ENCODE measurements at places on chromosomes 2 and 18. TPM values are rescaled to one million over a fixed set of nuclear protein-coding genes. Genes with fewer than 3 reads are reported as not detected.

GRCh38 chr2:111678651-111679050 lies 205.3 kb downstream of the ANAPC1 start:
- peak overlapping the region; percentile 20 for H3K4me3 ChIP-seq
- DNase-seq, result peak; percentile 48
- H3K36me3 ChIP-seq, result no peaks in the 10 kb centered on the region
- peak overlapping the region; percentile 21 for H3K27ac ChIP-seq
- peaks cover 21% of the 10 kb centered on the region for H3K4me1 ChIP-seq

Gene HDLBP
- total RNA-seq, result 557 TPM

Gene GAL3ST2
- total RNA-seq, result not detected

- H3K36me3 ChIP-seq, result no peaks in the 10 kb centered on the region
- H3K27ac ChIP-seq, result no peak overlapping the region
- H3K27me3 ChIP-seq, result 0 out of 2 replicates have a peak, but pooled peaks cover 3% of the 10 kb centered on the region
- H3K4me3 ChIP-seq, result no peak overlapping the region
- DNase-seq, result no peak
Observed at GRCh38 chr18:2217356-2217755, 353.9 kb downstream of the METTL4 start.

Gene SPEG
- 21.3 TPM for total RNA-seq

Gene BOLL
- total RNA-seq, result 0.38 TPM

- peak overlapping the region; percentile 24 for H3K4me3 ChIP-seq
- no peaks in the 10 kb centered on the region for H3K36me3 ChIP-seq
- no peak overlapping the region for H3K27ac ChIP-seq
- DNase-seq, result no peak
- H3K4me1 ChIP-seq, result no peaks in the 10 kb centered on the region
Observed at GRCh38 chr2:200786826-200787225, 24.9 kb upstream of the BZW1 start.

DNA sequence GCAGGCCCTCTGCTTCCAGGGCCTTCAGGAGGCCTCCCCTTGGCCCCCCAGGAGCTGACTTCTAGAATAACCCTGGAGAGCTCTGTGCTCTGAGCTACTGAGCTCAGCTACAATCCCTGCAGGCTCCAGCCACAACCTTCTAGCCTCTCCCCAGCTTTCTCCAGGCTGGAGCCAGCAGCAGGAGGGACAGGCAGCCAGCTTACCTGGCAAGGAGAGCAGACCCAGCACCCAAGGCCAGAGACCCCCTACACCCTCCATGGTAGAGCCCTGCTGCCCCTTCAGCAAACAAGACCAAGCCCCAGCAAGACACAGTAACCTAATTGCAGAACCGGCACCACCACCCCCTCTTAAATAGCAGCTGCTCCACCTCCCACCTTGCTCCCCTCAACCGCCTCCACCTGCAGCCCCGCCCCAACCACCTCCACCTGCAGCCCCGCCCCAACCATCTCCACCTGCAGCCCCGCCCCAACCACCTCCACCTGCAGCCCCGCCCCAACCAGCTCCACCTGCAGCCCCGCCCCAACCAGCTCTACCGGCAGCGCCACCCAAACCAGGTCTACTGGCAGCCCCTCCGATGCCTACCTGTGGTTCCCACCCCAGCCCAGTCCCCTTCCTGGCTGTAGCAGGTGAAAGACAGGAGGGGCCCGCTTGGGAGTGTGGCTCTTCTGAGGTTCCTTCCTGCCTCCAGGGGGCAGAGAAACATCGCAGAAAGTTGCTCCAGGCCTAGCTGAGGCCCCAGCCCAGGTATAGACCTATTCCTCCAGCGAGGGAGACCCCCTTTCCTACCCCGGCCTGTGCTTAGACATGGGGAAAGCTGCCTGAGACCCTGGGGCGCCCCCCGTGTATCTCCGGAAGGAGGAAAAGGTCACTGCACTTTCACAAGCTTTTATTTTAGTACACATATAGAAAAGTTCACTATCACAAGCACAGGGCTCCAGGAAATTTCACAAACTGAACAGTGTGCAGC lies at the start of gene ASTL:
TSS of gene ASTL (minus strand) at position 324 of the 967 bp plus-strand sequence. CDS start at position 258, 66 bp downstream.
- DNase-seq, result peak; percentile 58
- no peak within 1 kb of the TSS for H3K4me3 ChIP-seq
- H3K27me3 ChIP-seq, result no peaks in the 10 kb centered on the region
- H3K4me1 ChIP-seq, result peaks cover 7% of the 10 kb centered on the region

GRCh38 chr2:51084750-51085149 lies 52.8 kb upstream of the NRXN1 start:
- no peak overlapping the region for H3K4me3 ChIP-seq
- H3K4me1 ChIP-seq, result no peaks in the 10 kb centered on the region
- peaks cover 16% of the 10 kb centered on the region for H3K27me3 ChIP-seq
- H3K36me3 ChIP-seq, result no peaks in the 10 kb centered on the region
- H3K27ac ChIP-seq, result no peak overlapping the region

- no peak overlapping the region for H3K4me3 ChIP-seq
- H3K36me3 ChIP-seq, result no peaks in the 10 kb centered on the region
- DNase-seq, result no peak
- H3K4me1 ChIP-seq, result no peaks in the 10 kb centered on the region
Observed at GRCh38 chr2:159961037-159961436, 101.4 kb downstream of the PLA2R1 start.

Gene RAB17
- total RNA-seq, result 3.6 TPM

- no peaks in the 10 kb centered on the region for H3K36me3 ChIP-seq
- no peak overlapping the region for H3K4me3 ChIP-seq
- no peaks in the 10 kb centered on the region for H3K4me1 ChIP-seq
- no peak overlapping the region for H3K27ac ChIP-seq
Observed at GRCh38 chr18:396251-396555, 104.3 kb downstream of the COLEC12 start.

Gene TBR1
- total RNA-seq, result 0.13 TPM

GRCh38 chr18:57434536-57435494 lies at the start of gene ONECUT2:
ONECUT2 (plus strand) TSS chr18:57435374; CDS start chr18:57435717, 343 bp downstream.
- no peaks in the 10 kb centered on the region for H3K27me3 ChIP-seq
- H3K4me3 ChIP-seq, result peak within 1 kb of the TSS; percentile 70
- H3K27ac ChIP-seq, result no peak within 1 kb of the TSS
- no peaks in the 10 kb centered on the region for H3K36me3 ChIP-seq
- peak; percentile 89 for DNase-seq

GRCh38 chr2:25566694-25567093 lies 106.7 kb downstream of the DTNB start:
- no peaks in the 10 kb centered on the region for H3K4me1 ChIP-seq
- no peaks in the 10 kb centered on the region for H3K36me3 ChIP-seq
- DNase-seq, result no peak
- no peak overlapping the region for H3K4me3 ChIP-seq
- H3K27ac ChIP-seq, result no peak overlapping the region

DNA sequence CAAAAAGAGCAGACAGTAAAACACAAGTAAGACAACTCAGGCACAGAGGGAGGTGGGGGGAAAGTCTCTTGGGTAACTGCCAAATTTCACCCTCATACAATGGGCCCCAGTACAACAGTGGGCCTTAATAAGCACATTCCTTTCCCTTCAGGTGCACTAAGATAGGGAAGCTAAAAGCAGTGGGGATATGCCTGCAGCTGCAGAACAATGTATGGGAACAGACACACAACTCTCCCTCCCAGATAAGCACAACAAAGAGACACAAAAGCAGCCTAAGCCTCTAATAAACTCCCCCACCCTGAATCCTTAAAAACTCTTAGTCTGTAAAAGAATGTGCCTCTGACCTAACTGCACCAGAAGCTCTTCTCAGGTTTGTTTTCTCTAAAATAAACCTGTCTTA lies 24.5 kb downstream of the GALNT14 start:
- no peak for DNase-seq
- H3K36me3 ChIP-seq, result no peaks in the 10 kb centered on the region
- no peak overlapping the region for H3K27ac ChIP-seq
- H3K4me1 ChIP-seq, result peaks cover 11% of the 10 kb centered on the region
- no peaks in the 10 kb centered on the region for H3K27me3 ChIP-seq

- H3K4me3 ChIP-seq, result peak overlapping the region; percentile 38
- 0 out of 2 replicates have a peak, but pooled peaks cover 4% of the 10 kb centered on the region for H3K36me3 ChIP-seq
- H3K27me3 ChIP-seq, result no peaks in the 10 kb centered on the region
- DNase-seq, result no peak
- H3K4me1 ChIP-seq, result peaks cover 47% of the 10 kb centered on the region
Observed at GRCh38 chr2:191844706-191845105, 2.2 kb downstream of the CAVIN2 start.

GRCh38 chr2:23767876-23768621 lies 158.9 kb downstream of the ATAD2B start:
- peaks cover 32% of the 10 kb centered on the region for H3K36me3 ChIP-seq
- H3K27ac ChIP-seq, result no peak overlapping the region

GRCh38 chr2:5674026-5674340 lies 18.2 kb upstream of the SOX11 start:
- H3K36me3 ChIP-seq, result no peaks in the 10 kb centered on the region
- no peaks in the 10 kb centered on the region for H3K4me1 ChIP-seq
- H3K27ac ChIP-seq, result no peak overlapping the region
- H3K4me3 ChIP-seq, result no peak overlapping the region
- DNase-seq, result no peak

Gene ITGA4
- 22.7 TPM for total RNA-seq

DNA sequence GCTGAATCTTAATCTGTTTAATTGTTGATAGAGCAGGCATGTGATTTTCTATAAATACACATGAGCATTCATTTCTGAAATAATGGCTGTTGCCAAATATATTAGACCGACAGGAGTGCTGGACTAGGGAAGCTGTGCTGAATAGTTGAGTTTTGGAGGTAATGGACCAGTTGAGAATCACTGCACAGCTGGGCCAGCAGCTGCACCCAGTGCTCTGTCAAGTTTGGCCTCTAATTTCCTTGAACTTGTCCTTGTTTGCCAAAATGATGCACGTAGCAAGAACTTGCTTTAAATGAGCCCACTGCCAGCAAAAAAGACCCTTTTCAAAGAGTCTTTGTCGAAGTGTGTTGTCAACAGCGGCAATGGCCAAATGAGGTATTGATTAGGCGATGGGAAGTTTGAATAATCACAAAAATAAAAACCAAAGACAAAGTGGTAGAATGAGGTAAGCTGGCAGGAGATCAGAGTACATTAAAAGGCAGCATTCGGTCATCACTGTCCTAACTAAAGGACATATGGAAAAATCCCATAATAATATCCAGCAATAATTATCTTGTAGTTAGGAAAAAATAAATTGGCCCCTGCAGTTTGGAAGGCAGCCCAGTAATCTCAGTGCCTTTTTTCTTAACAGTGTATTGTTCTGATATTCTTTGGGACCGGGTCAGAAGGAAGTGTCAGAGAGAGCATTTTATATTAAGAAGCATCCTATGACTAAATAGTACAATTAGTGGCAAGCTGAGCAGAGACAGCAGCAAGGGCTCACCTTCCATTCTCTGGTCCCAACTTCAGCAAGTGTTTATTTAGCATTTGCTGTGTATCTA lies 126.2 kb downstream of the RAPGEF4 start:
- H3K4me1 ChIP-seq, result peaks cover 7% of the 10 kb centered on the region
- no peak for DNase-seq
- no peaks in the 10 kb centered on the region for H3K27me3 ChIP-seq
- H3K27ac ChIP-seq, result no peak overlapping the region
- H3K36me3 ChIP-seq, result no peaks in the 10 kb centered on the region

GRCh38 chr2:12440731-12441130 lies 276.0 kb upstream of the TRIB2 start:
- no peaks in the 10 kb centered on the region for H3K36me3 ChIP-seq
- H3K27me3 ChIP-seq, result no peaks in the 10 kb centered on the region
- H3K4me3 ChIP-seq, result no peak overlapping the region
- H3K4me1 ChIP-seq, result peaks cover 7% of the 10 kb centered on the region

Gene SERPINB13
- total RNA-seq, result not detected

- no peak overlapping the region for H3K4me3 ChIP-seq
- no peaks in the 10 kb centered on the region for H3K4me1 ChIP-seq
- H3K27me3 ChIP-seq, result no peaks in the 10 kb centered on the region
- H3K36me3 ChIP-seq, result no peaks in the 10 kb centered on the region
- DNase-seq, result no peak
Observed at GRCh38 chr2:9153643-9153980, 53.0 kb upstream of the ASAP2 start.

DNA sequence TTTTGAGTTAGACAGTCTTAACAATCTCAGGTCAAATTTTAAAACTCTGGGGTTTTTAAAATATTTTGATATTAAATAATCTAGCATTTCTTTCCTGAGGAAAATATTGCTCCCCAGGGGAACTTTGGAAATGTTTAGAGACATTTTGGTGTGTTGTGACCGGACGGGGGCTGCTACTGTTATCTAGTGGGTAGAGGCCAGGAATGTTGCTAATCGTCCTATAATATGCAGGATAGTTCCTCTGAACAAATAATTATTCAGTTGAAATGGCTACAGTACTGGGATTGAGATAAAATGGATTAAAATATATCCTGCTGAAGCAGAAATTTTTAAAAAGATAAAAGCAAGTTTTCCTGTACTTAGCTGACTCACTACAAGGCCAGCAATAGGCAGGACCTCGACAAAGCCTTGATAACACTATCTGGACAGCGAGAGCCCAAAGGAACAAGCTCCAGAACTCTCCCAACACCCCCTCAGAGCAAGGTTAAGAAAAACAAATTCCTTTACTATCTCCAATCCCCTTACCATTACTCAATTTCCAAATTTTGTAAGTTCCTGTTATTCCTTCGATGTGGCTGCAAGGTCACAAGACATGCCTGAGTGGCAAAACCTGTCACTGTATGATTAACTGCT lies 1407.4 kb downstream of the SUCLG1 start:
- H3K27me3 ChIP-seq, result no peaks in the 10 kb centered on the region
- H3K4me3 ChIP-seq, result no peak overlapping the region
- H3K27ac ChIP-seq, result no peak overlapping the region
- DNase-seq, result no peak

Gene B3GNT7
- 0.04 TPM for total RNA-seq

DNA sequence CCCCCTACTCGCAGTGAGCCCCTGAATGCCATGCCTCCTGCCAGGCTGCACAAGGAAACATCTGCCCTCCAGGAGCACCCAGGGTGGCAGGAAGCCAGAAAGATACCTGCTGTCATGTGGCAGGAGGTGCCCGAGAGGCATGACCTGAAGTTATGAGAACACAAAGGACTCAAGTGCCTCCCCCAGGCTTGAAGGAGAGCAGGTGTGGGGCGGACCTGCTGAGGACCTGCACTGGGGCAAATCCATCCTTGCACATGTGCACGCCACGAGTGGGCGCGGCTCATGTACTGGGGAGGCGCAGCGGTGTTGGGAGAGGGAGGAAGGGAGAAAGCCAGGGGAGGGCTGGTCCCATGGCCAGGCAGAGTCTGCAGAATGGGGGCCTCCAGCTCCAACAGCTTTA lies 26.9 kb downstream of the SDC1 start:
- no peak overlapping the region for H3K4me3 ChIP-seq
- peaks cover 15% of the 10 kb centered on the region for H3K36me3 ChIP-seq
- peaks cover 9% of the 10 kb centered on the region for H3K27me3 ChIP-seq
- no peak for DNase-seq

Gene GRP
- total RNA-seq, result 0.22 TPM

Gene CRYGD
- total RNA-seq, result not detected

Gene PRKAG3
- total RNA-seq, result 0.16 TPM

Gene THSD7B
- total RNA-seq, result 0.18 TPM

Gene TMEM18
- total RNA-seq, result 20.0 TPM

- no peak for DNase-seq
- H3K27me3 ChIP-seq, result no peaks in the 10 kb centered on the region
- no peak overlapping the region for H3K4me3 ChIP-seq
- H3K27ac ChIP-seq, result no peak overlapping the region
- H3K36me3 ChIP-seq, result no peaks in the 10 kb centered on the region
- no peaks in the 10 kb centered on the region for H3K4me1 ChIP-seq
Observed at GRCh38 chr18:7676253-7676873, 109.2 kb downstream of the PTPRM start.

Gene DPY30
- total RNA-seq, result 148 TPM

Gene GKN1
- total RNA-seq, result not detected

Measured in SJCRH30 (cell line).